ENCODE measurements at places on chromosomes 2 and 18. TPM values are rescaled to one million over a fixed set of nuclear protein-coding genes. Genes with fewer than 3 reads are reported as not detected.
A peak's percentile ranks its signal among the peaks of the same experiment; 100 is the strongest.

DNA sequence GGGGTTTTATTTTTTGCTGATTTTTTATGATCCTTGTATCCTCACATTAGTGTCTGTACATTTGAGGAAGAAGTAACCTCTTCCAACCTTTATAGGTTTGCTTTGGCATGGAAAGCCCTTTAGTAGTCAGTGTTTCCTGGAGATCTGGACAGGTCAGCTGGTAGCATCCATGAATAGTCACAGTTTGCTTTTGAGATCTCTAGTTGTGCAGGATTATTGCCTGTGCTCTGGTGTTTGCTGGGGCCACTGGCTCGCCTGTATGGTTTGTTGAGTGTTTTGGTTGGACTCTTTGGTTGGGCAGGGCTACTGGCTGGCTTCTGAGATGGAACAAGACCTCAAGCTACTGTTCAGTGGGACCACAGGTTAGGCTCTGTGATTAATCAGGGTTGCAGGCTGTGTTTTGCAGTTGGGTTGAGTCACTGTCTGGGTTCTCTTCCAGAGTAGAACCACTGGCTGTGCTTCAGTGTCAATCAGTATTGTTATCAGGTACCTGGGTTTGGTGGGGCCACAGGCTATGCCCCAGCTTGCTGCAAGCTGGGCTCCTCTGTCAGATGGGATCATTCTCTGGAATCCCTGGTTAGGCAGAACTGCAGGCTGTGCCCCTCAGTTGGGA is 20.0 kb downstream of the SP140L start:
- no peak for DNase-seq

DNA sequence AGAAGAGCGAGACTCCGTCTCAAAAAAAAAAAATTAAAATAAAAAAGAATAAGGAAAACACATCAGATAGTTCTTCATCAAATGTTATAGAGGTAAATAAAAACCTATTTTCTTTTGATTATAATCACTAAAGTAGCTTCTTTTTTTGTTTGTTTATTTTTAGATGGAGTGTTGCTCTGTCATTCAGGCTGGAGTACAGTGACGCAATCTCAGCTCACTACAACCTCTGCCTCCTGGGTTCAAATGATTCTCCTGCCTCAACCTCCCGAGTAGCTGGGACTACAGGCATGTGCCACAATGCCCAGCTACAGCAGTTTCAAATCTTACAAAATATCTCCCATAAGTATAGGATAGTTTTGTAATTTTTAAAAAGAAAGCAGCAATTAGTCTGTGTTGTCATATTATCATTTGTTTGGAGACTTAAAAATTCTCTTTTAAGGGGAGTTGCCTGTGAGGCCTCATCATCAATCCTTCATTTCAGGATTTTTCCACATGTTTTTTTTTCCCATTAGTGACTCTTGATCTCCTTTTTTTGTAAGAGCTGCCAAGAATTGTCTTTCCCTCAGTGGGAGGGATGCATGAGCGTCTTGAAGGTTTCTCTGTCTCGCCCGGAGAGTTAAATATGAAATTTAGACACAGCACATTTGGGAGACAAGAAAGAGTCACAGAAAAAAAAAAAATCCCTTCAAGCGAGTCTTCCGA is 275.9 kb downstream of the CDCA7 start:
- no peak for DNase-seq

DNA sequence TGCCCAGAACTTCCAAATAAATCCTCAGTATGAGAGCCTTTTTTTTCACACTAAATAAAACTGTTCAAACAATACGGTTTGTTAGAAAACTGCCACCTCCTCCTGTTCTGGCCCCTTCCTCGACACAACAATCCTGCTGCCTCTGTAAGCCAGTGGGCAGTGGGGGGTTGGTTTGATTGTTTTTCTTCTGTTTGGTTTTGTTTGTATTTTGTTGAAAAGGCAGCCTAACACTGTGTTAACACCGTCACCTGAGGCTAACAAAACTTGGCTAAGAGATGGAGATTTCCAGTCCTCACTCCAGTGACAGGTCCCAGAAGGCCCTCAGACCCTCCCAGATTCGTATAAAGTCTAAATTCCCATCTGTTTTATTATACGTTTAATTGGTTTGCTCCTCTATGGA is 402.1 kb downstream of the ZNF521 start:
- no peak for DNase-seq

DNA sequence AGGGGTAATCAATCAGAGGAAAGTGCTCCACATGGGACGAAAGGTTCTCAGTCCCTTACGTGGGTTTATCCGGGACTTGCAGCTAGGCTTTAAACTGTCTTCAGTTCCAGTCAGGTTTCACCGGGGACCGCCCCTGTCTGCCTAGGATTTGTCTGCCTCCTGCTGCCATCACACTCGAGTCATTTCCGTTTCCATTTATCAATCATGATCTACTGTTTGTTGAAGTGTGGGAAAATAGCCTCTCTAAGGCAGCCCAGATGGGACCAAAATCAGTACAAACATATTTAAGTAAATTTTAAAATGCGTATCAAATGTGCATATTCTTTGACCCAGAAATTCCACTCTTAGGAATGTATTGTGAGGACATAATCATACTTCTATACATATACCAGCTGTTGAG is 10.5 kb downstream of the TRAPPC12 start:
- no peak for DNase-seq

DNA sequence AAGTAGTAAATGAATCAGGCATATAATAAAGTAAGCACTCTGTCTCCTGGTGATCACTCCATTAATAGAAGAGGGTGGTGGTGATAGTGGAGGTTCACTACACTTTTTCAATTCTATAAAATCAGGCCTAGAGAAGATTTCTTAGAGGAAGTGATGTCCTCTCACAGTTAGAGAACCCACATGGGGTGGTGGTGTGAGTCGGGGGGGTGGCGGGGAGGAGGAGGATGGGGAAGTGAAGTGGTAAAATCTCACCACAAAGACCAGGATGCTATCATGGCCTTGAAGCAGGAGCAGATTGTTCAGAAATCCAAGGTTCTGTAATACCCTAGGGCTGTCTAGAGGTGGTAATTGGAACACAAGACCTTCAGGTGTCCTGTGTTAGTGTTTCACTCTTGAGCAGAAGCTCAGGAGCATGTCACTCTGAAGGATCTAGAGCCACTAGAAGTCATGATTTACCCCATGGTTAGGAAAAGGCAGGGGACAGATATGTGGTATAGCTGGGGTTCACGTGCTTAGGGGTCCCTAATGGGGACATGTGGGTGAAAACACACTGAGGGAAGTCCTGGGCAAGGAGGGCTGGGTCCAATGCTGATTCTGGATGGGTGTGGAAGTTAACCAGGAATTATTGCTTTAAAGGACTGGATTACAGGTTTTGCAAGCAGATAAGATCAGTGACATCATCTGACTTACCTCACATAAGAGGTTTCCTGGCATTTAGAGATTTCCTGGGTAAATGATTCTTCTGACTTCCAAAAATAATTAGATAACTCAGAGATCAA is 31.0 kb downstream of the RNF125 start:
- DNase-seq: no peak

- DNase-seq: no peak
Observed at GRCh38 chr18:22882084-22882483, 51.0 kb upstream of the RBBP8 start.

GRCh38 chr2:112584891-112585250 is 462 bp downstream of the CHCHD5 start:
- no peak for DNase-seq

DNA sequence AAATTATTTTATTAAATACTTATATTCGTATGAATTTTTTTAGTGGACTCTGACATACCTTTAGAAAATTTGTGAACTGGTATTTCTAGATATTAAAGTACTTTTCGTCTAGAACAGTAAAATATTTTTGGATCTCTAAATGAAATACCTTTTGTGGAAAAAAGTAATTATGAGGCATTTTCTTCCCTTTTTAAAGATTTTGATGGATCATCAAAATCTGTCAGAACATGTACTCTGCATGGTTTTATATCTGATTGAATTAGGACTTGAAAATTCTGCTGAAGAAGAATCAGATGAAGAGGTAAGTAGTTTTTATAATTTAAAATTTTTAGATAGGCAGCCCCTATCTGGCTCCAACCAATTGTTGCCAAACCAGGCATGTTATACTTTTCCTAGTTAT is 118.8 kb downstream of the UBR3 start:
- DNase-seq: no peak

- DNase-seq: no peak
Observed at GRCh38 chr18:2387588-2387987, 183.7 kb downstream of the METTL4 start.

- no peak for DNase-seq
Observed at GRCh38 chr2:161004379-161004778, 155.8 kb upstream of the TANK start.

- no peak for DNase-seq
Observed at GRCh38 chr2:234458466-234458865, 38.4 kb downstream of the ARL4C start.

DNA sequence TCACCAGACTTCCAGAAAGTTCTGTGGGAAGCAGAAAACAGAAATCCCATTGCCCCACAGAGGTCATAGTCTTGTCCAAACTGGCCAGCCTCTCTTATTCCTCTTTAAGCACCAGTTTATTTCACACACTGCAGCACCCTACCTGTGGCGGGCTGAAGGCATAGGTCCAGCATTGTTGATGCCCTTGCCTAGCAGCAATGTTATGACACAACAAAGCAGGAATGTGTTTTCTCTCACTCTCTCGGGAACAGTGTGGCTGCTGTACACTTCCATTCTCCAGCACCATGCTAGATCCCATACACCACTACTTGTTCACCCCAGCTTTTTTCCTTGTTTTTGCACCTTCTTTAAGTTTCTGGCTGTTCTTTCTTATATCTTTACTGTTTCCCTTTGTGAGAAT is 181.6 kb downstream of the DNAH6 start:
- DNase-seq: no peak

DNA sequence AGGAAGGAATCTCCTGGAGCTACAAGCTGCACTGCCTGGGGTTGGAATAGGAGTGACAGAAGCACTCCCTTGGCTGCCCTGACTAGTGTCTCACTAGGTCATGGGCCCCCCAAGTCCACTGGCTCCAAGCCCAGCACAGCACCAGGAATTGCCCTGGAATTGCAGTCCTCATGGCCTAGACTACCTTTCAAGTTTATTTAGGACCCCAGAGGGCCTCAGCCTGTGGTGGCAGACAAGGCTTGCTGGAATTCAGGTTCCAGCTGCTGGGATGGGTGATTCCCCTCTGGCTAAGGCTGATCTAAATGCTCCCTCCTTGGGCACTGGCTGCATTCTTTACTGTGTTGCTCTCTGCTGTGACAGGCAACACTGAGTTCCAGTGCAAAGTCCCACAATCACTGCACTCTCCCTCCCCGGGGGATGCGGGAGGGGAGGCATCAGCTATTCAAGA is 14.0 kb downstream of the STRADB start:
- DNase-seq: no peak

DNA sequence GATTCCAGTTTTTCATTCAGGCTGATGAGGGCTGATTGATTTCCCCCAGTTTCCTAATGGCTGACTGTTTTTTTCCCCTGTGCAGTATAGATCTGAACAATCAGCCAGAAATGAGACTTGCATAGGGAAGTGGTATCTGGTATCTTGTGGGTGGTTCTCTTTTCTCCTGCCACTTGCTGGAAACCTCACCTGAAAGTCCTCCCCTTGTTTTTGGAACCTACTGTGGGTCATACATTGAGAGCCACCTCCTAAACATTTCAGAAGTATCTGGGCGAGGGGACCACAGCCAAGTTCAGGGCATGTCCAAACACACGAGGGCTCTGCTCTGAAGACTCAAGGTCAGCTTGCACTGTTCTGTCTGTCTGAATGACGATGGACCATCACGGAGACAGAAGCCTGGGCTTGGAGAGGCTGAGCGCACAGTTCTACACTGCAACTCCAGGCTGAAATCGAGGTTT is 19.3 kb downstream of the ALPK2 start:
- DNase-seq: no peak

DNA sequence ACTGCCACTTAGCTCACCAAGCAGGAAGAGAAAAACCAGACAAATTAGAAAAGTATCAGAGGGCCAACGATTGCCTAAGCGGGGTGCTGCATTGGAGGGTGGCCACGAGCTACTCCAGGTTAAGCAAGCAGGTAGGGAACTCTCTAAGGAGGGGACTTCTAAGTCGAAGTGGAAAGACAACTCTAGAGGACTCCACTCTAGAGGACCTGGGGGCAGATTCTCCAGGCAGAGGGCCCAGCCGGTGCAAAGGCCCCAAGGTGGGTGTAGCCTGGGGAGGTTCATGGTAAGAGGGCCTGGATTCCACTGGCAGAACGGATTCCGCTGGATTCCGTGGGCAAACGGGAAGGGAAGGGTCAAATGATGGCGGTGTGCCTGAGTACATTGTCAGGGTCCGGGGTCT is 12.7 kb downstream of the FBLN7 start:
- DNase-seq: peak; percentile 28

GRCh38 chr18:6001867-6002266 is 106.5 kb upstream of the TMEM200C start:
- DNase-seq: no peak

DNA sequence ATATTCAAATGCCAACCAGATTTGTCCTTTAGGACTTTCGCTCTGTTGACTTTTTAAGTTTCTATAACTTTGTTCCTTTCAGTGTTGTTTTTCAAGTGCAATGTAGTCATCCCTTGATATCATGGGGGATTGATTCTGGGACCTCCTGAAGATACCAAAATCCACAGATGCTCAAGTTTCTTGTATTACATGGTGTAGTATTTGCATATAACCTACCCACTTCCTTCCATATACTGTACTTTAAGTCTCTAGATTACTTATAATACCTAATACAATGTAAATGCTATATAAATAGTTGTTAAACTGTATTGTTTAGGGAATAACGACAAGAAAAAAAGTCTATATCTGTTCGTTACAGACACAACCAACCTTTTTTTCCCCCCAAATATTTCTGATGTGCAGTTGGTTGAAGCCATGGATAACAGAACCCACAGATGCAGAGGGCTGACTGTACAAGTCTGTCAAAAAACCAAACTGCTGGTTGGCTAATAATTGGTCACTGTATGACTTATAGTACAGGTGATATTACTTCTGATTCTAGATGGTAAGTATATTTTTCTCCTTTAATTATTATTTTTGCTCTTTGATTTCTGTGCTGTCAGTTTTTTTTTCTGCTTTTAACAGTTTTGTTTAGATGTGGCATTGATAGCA is 201.7 kb upstream of the STON1 start:
- no peak for DNase-seq

DNA sequence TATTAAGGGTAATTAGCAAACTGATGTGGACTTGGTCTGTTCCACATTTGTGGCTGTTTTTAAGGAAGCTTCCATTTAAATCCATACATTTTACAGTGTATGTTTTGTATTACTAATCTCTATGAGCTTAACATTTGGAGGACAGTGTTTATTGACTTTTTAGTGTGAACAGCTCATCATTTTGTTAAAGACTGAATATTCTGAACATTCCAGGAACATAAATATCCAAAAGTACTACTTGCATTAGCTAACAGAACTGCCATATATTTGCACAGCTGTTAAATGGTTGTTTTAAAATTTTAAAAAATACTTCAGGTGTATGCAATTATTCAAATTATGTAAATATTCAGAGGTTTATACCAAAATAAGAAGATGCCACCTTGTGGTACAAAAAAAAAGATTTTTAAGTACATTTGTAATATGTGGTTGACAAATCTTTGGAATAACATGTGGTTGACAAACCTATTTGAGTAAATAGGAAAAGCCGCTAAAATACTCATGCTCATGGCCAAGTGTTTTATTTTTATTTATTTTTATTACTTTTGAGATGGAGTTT is 439.7 kb upstream of the FANCL start:
- no peak for DNase-seq

Gene DNAH7
- 0.52 TPM for total RNA-seq

Gene DIPK1C
- not detected for total RNA-seq

Gene GREB1L
- total RNA-seq: 17.5 TPM

Gene HAT1
- total RNA-seq: 25.8 TPM

Gene IL1RN
- 1.3 TPM for total RNA-seq

Gene SLC11A1
- total RNA-seq: 8.7 TPM

Gene SKOR2
- total RNA-seq: not detected

Gene RAB27B
- total RNA-seq: 0.11 TPM
